ENCODE measurements at places on chromosomes 2 and 18.

DNA sequence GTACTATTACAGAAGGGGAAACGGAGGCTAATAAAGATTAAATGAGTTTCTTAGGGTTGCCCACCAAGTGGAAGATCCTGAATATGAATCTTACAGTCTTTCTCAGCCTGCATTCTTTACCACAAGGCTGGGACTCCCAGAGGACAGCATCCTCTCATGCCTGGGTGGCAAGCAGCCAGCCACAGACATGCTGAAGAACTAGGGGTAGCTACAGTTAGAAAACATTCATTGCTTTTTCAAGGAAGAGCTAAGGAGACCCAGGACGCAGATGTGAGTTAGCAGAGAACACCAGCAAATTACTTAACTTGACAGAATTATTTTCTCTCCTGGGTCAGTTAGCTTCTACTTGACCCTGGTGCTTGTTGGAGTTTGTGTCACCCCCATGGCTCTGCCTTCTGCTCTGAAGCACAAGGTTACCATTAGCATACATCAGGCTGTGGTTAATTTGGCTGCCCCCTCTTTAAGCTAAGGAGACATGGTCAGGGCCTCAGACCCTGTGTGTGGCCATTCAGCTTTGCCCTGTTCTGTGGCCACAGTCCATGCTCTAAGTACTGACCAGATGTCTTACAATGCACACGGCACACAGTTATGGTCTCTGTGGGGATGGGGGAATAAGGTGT, 132.3 kb upstream of the TNP1 start:
- no peak for DNase-seq

DNA sequence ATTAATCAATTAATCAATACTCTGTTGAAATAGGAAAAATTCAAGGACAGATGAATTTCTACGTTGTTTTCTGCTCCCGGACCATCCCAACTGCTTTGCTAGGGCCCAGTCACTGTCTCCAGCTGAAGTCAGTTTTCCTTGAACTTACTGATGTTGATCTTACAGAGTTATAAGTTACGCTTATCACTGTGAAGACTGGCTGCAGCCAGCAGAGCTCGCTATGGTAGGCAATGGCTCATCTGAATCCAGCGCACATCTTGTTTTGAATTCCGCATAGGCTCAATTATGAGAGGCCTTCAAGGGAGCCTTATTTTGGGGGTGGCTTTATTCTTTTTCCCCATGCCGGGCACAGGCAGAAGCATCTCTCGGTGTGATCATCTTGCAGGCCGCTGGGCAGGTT, 2.7 kb downstream of the MC2R start:
- DNase-seq = no peak

GRCh38 chr2:230408244-230408842, 7.7 kb upstream of the SP100 start:
- DNase-seq = no peak

DNA sequence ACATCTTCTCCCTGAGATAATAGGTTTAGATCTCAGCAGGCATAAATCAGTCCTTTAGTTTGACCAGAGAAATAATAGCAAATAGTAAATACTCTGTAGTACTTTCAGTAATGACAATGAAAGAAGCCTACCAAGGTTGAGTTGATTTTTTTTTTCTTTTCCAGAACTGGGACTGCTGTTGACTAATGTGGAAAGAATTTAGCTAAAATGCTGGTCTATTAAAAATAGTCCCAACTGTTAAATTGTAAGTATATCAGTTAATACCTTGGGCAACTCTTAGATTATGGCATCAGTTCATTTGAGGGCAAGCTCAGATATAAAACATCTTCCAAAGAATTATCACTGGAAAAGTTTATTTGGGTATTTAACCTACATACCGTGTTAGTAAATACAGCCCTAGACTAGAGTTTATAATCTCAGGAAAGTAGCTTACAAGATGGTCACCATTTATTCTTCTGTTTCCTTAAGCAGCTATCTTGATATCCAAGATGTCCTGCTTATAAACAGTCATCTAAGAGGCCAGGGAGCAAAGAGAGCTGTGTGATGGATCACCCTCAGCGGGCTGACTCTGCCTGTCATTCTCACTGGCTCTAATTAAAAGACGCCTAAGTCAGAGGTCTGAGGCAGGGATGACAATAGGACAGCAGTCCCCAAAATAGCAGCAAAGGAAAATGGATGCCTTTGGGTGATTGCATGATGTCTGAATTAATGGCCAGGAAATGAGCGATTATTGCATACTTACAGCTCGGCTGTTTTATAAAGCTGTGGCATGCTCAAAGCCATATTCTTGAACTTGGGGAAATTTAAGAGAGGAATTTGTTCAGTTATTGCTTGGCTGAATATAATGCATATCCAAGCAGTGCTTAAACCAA, 121.3 kb downstream of the MTX2 start:
- DNase-seq = no peak

DNA sequence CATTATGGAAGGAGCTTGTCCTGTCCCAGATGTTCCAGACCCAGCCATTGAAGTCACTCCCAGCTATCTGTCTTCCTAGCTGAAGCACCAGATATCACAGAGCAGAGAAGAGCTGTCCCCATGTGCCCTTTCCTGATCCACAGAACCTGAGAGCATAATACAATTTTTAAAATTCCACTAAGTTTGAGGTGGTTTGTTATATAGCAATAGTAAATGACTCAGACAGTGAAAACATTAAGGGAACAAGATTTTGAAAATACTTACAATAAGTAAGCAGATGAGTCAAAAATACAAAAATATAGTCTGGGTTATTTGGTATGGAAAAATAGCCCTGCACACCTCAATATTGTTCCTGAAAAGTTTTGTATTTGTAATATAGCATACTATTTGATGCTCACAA, 85.8 kb upstream of the GLS start:
- DNase-seq = no peak

GRCh38 chr2:240575101-240575965, 7.0 kb downstream of the RNPEPL1 start:
- no peak for DNase-seq

DNA sequence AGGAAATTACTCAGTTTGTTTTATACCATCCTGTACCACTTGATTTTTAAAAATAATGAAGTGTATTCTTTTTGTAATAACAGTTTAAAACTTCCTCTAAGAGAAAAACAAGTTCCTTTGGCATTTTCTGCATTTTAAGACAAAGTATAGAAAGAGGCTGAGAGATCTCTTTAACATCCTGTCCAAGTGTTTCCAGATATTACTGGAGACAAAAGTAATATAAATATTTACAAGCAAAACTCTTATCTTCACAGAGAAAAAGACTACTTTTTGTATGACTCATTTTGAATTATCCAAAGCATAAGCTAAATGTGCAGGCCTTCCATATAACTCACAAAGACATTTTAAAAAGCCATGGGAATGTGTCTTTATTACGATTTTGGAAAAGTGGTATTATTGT, 221.1 kb downstream of the RDH14 start:
- no peak for DNase-seq

DNA sequence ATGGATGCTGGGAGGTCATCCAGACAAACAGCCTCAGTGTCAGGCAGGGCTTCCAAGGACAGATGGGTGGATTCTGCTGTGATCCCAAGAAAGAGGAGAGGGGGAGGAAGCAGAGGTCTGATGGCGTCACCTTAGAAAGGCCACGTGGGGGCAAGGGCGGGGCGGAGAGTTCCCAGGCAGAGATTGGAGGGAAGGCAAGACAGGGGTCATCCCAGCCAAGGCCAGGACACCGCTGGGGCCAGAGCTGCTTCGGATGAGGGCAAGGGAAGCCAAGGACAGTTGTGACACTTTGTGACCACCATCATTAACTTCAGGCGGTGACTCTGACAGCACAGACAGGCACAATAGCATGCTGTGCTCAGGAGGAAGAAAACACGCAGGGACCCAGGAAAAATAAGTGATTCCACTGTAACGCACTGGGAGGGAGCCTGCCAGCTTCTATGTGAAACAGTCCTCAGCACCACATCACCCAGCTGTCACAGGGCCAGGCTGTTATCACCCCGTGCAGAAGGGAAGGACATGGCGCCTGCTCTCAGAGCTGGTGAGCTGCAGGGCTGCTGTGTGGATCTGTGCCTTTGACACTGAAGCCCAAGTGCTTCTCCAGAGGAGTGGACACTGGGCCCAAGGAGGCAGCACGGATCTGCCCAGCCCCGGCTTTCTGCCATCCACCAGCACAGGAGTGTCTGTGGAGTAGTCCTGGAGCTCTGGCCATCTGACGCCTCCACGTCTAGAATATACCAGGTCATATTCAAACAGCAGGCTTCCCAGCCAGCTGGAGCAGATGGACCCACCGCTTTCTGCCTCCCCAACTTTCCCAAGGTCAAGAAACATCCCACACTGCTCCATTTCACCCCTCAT, 204.1 kb downstream of the NDUFA10 start:
- DNase-seq = no peak

DNA sequence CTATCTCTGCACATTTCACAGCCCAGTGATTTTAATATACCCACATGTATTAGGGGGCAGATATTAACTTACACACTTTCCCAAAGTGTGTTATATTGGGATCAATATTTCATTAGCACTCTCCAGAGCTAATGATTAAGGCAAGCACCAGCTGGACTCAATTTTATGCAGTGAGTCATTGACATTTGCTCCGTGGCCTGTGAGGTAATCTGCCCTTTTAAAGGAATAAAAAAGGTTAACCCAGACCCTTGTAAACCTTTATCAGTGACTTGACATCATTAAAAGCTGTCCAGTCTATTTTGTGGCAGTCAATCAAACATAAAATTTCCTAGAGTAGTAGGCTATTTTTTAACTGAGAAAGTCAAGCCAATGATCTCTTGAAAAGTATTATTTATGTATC, 1870.4 kb upstream of the CELF4 start:
- no peak for DNase-seq

DNA sequence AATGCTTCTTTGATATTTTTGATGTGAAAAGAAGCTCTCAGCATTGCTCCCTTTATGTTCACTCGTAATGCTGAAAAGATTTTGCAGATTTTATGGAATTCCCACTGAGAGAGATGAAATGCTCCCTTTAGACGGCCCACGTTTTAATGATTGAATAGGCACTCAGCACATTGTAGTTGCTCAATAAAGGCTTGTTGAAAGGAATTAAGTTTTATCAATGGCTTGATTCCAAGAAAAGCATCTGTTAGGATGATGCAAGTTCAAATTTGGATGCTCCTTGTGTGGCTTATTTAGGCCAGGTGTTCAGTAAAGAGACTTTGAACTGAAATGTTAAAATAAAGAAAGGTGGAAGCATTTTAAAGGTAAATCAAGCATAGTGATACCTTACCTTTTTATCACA, 725.1 kb downstream of the EPHA4 start:
- DNase-seq = no peak

DNA sequence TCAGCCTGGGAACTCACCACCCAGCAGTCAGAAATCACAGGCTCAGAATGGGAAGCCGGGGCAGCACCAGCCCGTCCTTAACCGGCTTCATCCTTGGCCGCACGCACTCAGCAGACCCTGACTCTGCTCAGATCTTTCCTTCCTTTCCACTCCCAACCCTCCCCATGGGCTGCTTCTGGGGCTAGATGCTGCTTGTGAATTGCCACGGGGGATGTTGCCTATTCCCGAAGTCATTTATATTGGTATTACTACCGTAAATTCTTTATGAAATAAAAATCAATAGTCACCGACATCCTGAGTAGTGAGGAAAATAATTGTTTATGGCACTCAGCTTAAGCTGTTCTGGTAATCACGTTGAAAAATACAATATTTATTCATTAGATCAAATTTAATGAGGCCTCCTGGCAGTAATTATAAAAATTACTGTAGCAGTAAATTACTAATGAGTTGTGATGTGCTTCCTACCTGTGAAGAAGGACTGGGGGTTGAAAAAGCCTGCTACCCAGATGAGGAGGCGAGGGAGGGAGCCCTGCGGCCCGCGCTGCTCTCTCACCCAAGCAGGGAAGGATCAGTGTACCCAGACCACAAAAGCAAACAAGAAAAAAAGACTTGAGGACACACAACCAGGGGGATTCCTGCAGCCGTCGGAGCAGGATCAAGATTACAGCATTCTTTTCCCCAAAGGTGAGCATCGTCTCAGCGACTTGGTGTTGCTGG, 31.5 kb downstream of the CDCA7 start:
- no peak for DNase-seq

GRCh38 chr2:65375723-65376122, 56.7 kb downstream of the SPRED2 start:
- no peak for DNase-seq

- DNase-seq = no peak
Observed at GRCh38 chr18:54769526-54770464, 58.5 kb upstream of the RAB27B start.
